ENCODE measurements at places on chromosomes 1 and 21. TPM values are rescaled to one million over a fixed set of nuclear protein-coding genes. Genes with fewer than 3 reads are reported as not detected.

GRCh38 chr21:15293240-15293639 lies 228.4 kb upstream of the NRIP1 start:
- H3K36me3 ChIP-seq: no peaks in the 10 kb centered on the region
- H3K4me3 ChIP-seq: no peak overlapping the region
- DNase-seq: no peak
- peak overlapping the region; percentile 93 for H3K27ac ChIP-seq
- H3K27me3 ChIP-seq: no peaks in the 10 kb centered on the region
- H3K4me1 ChIP-seq: peaks cover 32% of the 10 kb centered on the region

- H3K4me3 ChIP-seq: no peak overlapping the region
- no peak for DNase-seq
- H3K27ac ChIP-seq: no peak overlapping the region
- H3K27me3 ChIP-seq: no peaks in the 10 kb centered on the region
- no peaks in the 10 kb centered on the region for H3K36me3 ChIP-seq
Measured at GRCh38 chr1:238329671-238330070, 438.9 kb upstream of the ZP4 start.

- H3K27me3 ChIP-seq: peaks cover 23% of the 10 kb centered on the region
- H3K4me3 ChIP-seq: no peak within 1 kb of the TSS
- no peak within 1 kb of the TSS for H3K27ac ChIP-seq
Measured at GRCh38 chr1:114695430-114696058, at the start of gene AMPD1. Gene AMPD1, minus strand, starts transcription at chr1:114695546. Its CDS starts 75 bp downstream, at chr1:114695471.

DNA sequence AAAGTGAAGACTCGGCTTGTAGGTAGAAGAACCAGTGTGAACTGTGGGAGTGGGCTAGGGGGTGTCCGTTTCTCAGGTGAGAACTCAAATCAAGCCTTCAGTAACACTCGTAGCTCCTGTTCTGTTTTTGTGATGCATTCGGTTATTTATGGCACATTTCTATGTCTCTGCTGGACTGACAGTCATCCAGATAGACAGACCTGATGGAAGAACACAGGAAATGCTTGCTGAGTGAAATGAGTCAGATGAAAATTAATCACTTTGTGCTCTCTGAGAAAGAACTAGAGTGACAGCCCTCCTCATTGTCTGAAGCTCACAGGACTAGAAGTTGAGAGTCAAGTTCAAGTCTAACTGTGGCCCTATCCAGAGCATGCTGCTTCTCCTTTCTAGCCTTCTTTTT lies 360.1 kb upstream of the PLXNA2 start:
- no peaks in the 10 kb centered on the region for H3K36me3 ChIP-seq
- H3K4me1 ChIP-seq: peaks cover 16% of the 10 kb centered on the region
- DNase-seq: no peak
- H3K27ac ChIP-seq: no peak overlapping the region
- H3K27me3 ChIP-seq: no peaks in the 10 kb centered on the region

DNA sequence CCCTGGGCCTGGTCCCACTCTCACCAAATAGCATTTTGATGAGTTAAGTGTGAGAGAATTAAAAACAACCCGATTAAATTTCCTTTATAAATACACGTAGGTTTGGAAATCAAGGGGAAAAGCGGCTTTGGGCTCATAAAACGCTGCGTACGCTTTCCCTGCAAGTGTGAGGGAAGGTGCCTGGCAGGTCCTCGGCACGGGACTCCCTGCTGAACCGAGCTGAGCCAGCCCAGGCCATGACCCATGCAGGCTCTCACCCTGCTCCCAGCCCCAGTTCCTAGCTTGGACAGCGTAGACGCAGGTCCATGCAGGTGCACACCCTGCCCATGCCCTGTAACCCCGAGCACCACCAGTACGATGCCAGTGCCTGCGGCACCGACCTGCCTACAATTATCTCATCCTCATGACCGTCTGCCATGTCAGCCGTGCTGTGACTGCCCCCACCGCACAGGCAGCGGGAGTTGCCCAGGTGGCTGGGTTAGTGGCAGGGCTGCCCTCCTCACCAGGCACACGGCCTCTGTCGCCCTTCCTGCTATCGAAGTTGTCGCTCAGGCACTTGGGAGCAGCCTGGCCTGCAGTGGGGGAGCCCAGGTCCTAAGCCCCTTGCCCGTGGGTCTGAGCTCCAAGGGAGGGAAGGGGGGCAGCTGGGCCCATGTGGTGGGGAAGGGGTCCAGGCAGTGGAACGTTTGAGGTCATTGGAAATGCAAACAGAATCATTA lies 41.0 kb upstream of the ACTRT2 start:
- no peaks in the 10 kb centered on the region for H3K27me3 ChIP-seq
- no peaks in the 10 kb centered on the region for H3K36me3 ChIP-seq
- H3K4me1 ChIP-seq: no peaks in the 10 kb centered on the region

KCNJ15 gene
- total RNA-seq: 0.70 TPM

DNA sequence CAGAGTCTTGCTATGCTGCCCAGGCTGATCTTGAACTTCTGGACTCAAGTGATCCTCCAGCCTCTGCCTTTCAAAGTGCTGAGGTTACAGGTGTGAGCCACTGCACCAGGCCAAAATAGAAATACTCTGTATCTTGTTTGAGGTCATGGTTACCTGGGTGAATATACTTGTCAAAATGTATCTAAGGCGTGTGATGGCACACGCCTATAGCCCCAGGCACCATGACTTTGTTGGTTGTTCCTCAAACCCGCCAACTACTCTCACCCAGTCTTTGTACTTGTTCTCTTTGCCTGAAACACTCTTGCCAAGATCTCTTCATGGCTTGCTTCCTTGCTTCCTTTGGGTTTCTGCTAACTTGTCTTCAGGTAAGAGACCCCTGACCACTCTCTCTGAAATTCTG lies 38.0 kb upstream of the RGS5 start:
- no peak overlapping the region for H3K27ac ChIP-seq
- peaks cover 9% of the 10 kb centered on the region for H3K4me1 ChIP-seq
- no peaks in the 10 kb centered on the region for H3K36me3 ChIP-seq

DNA sequence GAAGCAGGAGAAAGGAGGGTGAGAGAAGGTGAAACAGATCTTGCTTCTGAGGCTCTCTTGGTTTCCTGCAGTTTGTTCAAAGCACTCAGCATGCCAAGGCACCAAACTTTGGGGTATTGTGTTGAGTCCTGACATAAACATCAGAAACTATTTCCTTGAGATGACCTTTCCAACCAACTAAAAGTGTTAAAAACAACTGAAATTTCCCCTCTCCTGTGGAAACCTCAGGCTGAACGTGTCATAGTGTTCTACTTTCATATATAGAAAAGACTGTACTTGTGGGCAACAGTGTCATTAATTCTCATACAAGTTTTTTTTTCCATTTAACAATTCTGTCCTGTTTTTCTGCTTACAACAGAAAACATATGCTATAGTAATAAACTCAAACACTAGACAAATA lies 6.3 kb upstream of the LYST start:
- H3K27ac ChIP-seq: no peak overlapping the region
- peaks cover 58% of the 10 kb centered on the region for H3K27me3 ChIP-seq
- H3K4me1 ChIP-seq: no peaks in the 10 kb centered on the region
- H3K4me3 ChIP-seq: no peak overlapping the region
- no peaks in the 10 kb centered on the region for H3K36me3 ChIP-seq

DNA sequence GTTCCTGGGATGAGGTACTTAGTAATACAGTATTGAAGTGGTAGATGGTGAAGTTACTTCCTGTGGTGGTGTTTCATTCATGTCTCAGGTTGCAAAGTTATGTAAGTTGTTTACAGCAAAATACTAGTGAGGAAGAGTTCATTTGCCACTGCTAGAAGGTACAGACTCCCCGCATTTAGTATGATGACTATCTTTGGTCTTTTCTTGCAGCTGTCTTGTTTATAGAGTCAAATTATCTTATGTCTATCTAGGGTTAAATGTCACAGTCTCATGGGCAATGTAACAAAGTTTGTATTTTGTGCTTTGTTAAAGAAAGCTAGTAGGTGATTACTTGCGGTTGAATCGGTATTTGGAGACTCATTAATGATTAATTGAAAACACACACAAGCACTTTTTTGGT lies 50.2 kb downstream of the LRRC8D start:
- no peaks in the 10 kb centered on the region for H3K27me3 ChIP-seq
- no peak for DNase-seq
- H3K4me1 ChIP-seq: peaks cover 11% of the 10 kb centered on the region
- no peak overlapping the region for H3K4me3 ChIP-seq
- peaks cover 17% of the 10 kb centered on the region for H3K36me3 ChIP-seq
- no peak overlapping the region for H3K27ac ChIP-seq

DNA sequence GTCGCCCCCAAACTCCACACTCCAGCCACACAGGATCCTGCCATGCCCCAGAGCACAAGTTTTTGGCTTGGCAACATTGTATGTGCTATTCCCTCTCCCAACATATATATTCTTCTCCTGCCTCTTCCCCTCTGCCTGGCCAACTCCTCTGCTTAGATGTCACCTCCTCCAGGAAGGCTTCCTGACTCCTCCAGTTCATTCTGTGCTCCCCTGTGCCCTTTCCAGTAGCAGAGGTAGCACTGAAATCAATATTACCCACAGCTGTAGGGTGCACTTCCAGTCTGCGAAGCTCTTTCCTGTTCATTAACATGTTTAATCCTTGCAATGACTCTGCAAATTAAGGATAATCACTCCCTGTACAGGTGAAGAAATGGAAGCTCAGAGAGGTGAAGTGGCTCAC lies 21.2 kb downstream of the ALDH4A1 start:
- no peak overlapping the region for H3K27ac ChIP-seq
- no peak overlapping the region for H3K4me3 ChIP-seq
- H3K4me1 ChIP-seq: no peaks in the 10 kb centered on the region
- H3K27me3 ChIP-seq: no peaks in the 10 kb centered on the region

IGSF21 gene
- not detected for total RNA-seq

SPRR1A gene
- total RNA-seq: not detected

FAM131C gene
- total RNA-seq: 1.9 TPM

DNA sequence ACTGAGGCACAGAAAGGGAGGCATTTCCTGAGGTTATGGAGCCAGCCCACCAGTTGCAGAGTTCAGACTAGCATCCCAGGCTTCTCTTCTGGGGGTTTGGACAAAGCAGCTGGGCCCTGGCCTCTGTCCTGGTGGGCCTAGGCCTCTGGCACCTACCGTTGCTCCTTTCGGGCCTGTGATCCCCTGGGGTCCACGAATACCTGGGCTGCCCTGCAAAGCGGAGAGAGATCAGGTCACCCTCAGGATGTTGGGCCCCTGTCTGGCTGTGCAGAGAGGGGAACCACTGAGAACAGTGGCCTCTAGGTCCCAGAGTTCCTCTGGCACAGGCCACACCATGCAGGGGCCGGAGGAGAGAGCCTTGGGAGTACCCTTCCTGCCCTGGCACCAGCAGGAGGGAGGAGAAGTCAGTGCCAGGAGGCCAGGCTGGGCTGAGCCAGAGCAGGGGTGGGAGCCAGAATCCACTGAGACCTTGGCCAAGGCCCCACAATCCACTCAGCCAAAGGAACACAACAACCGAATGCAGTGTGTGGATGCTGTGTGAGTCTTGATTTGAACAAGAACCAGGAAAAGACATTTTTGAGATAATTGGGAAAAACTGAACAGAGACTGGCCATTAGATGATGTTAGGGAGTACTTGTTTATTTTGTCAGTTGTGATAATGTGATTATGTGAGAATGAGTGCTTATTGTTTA lies 8.9 kb downstream of the COL9A2 start:
- no peak for DNase-seq
- H3K36me3 ChIP-seq: no peaks in the 10 kb centered on the region
- H3K4me3 ChIP-seq: no peak overlapping the region
- H3K27me3 ChIP-seq: no peaks in the 10 kb centered on the region
- no peak overlapping the region for H3K27ac ChIP-seq

DNA sequence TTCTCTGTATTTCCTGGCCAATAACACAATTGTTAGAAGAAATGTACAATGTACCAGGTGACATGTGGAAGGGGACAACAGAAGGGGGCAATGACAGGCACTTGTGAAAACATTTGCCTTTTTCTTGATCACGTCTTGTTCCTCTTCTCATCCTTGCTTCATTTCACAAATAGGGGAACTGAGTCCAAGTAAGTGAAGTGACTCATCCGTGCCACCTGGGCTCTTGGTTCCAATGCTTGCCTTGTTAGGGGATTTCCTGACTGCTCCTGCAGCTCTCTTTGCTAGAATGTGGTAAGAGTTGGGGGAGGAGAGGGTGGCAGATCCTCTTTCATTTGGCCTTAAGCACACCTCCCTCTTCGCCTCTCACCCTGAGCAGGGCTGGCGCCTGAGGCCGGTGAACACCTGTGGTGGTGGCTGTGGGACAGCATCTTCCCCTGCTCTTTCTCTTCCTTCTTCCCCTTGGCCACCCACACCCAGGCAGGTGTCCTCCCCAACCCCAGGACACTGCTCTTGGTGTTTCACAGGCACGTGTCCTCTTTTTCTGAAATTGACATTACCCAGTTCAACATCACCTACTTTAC lies 2.2 kb upstream of the RHEX start:
- peaks cover 3% of the 10 kb centered on the region for H3K27me3 ChIP-seq
- H3K36me3 ChIP-seq: no peaks in the 10 kb centered on the region
- no peaks in the 10 kb centered on the region for H3K4me1 ChIP-seq
- no peak for DNase-seq

DNA sequence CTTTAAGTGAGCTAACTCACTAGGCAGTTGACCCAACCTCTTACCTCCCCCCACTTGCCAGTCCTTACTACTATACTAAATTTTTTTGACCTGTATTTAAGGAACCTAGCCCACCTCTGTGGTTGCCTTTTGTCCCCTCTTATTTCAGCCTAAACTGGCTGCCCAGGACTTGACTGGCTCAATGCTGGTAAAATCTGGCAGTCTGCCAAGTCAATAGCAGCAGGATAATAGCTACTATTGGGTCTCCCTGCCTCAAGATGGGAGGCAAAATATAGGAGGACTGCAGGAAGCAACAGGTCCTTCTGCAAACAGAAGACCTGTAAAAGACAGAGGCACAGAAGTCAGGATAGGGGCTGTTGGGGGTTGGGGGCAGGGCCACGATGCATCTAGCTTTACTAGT lies 144.2 kb upstream of the POGK start:
- no peak overlapping the region for H3K4me3 ChIP-seq
- peaks cover 16% of the 10 kb centered on the region for H3K4me1 ChIP-seq
- DNase-seq: no peak
- peaks cover 2% of the 10 kb centered on the region for H3K27me3 ChIP-seq

DNA sequence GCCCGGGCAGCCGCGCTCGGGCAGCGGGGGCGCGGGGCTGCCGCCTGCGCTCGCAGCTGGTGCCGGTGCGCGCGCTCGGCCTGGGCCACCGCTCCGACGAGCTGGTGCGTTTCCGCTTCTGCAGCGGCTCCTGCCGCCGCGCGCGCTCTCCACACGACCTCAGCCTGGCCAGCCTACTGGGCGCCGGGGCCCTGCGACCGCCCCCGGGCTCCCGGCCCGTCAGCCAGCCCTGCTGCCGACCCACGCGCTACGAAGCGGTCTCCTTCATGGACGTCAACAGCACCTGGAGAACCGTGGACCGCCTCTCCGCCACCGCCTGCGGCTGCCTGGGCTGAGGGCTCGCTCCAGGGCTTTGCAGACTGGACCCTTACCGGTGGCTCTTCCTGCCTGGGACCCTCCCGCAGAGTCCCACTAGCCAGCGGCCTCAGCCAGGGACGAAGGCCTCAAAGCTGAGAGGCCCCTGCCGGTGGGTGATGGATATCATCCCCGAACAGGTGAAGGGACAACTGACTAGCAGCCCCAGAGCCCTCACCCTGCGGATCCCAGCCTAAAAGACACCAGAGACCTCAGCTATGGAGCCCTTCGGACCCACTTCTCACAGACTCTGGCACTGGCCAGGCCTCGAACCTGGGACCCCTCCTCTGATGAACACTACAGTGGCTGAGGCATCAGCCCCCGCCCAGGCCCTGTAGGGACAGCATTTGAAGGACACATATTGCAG lies 3.0 kb downstream of the ARTN start:
- peaks cover 60% of the 10 kb centered on the region for H3K27me3 ChIP-seq
- H3K4me1 ChIP-seq: peaks cover 14% of the 10 kb centered on the region
- no peak overlapping the region for H3K27ac ChIP-seq
- H3K4me3 ChIP-seq: peak overlapping the region; percentile 70

STMN1 gene
- 472 TPM for total RNA-seq

- H3K4me3 ChIP-seq: no peak overlapping the region
- H3K27me3 ChIP-seq: no peaks in the 10 kb centered on the region
- H3K36me3 ChIP-seq: peaks cover 2% of the 10 kb centered on the region
- H3K4me1 ChIP-seq: peaks cover 29% of the 10 kb centered on the region
- no peak for DNase-seq
Measured at GRCh38 chr21:27423038-27423437, 456.1 kb upstream of the ADAMTS5 start.

TPTE gene
- not detected for total RNA-seq

C1QC gene
- not detected for total RNA-seq

SLC25A34 gene
- 6.6 TPM for total RNA-seq

Data from mesothelial cell of epicardium (in vitro differentiated cells).